MCF 10A (cell line): ENCODE measurements at places on chromosomes 16 and 17. TPM values are rescaled to one million over a fixed set of nuclear protein-coding genes. Genes with fewer than 3 reads are reported as not detected.

The SOST gene
- total RNA-seq, result not detected in 2 replicates

The TMC6 gene
- total RNA-seq, result 3.1 and 7.3 TPM in 2 replicates

The SECTM1 gene
- total RNA-seq, result 7.5 and 13.4 TPM in 2 replicates

The ATP6V0D1 gene
- total RNA-seq, result 50.5 and 50.7 TPM in 2 replicates

The DRC7 gene
- total RNA-seq, result not detected in 2 replicates

The FSCN2 gene
- 0.37 TPM in 1 of 2 replicates, not detected in the other for total RNA-seq

The IFT20 gene
- 29.3 and 38.3 TPM in 2 replicates for total RNA-seq

The ERN2 gene
- not detected in 2 replicates for total RNA-seq

The C1QTNF8 gene
- total RNA-seq, result not detected in 2 replicates

The LRRC46 gene
- 1.2 and 1.4 TPM in 2 replicates for total RNA-seq

The TBC1D16 gene
- total RNA-seq, result 21.1 and 26.5 TPM in 2 replicates

The SLC47A1 gene
- total RNA-seq, result 1.1 TPM in 1 of 2 replicates, not detected in the other

The KCNAB3 gene
- 4.2 and 10.0 TPM in 2 replicates for total RNA-seq

The HEATR9 gene
- not detected in 2 replicates for total RNA-seq

The TNK1 gene
- 6.4 and 8.0 TPM in 2 replicates for total RNA-seq

The CES2 gene
- total RNA-seq, result 65.7 and 68.7 TPM in 2 replicates

The CD300LG gene
- not detected in 2 replicates for total RNA-seq

The CCDC200 gene
- total RNA-seq, result not detected in 2 replicates

The LGALS9B gene
- total RNA-seq, result not detected in 2 replicates

The SLC35G6 gene
- not detected in 2 replicates for total RNA-seq

The COPRS gene
- total RNA-seq, result 41.2 and 46.8 TPM in 2 replicates

The CSF3 gene
- total RNA-seq, result 9.6 and 17.1 TPM in 2 replicates

The NRN1L gene
- 0.81 TPM in 1 of 2 replicates, not detected in the other for total RNA-seq

The TOX3 gene
- total RNA-seq, result not detected in 2 replicates

The CDH13 gene
- 49.3 and 55.2 TPM in 2 replicates for total RNA-seq

The TSPOAP1 gene
- total RNA-seq, result not detected in 2 replicates

The EMP2 gene
- 1.7 and 4.8 TPM in 2 replicates for total RNA-seq

The KCNH4 gene
- total RNA-seq, result not detected in 2 replicates

The DOC2A gene
- total RNA-seq, result 1.2 TPM in 2 replicates

The FOXF1 gene
- total RNA-seq, result not detected in 2 replicates

The NFE2L1 gene
- total RNA-seq, result 235 and 315 TPM in 2 replicates

The SLC13A2 gene
- not detected in 2 replicates for total RNA-seq

The OR2C1 gene
- total RNA-seq, result not detected in 2 replicates

The DNAAF1 gene
- total RNA-seq, result not detected in 2 replicates

The CACNA1G gene
- total RNA-seq, result not detected in 2 replicates

The CNTD1 gene
- total RNA-seq, result not detected in 2 replicates

The INCA1 gene
- total RNA-seq, result 0.44 and 0.49 TPM in 2 replicates

The PPP1R1B gene
- not detected in 2 replicates for total RNA-seq

The CLDN7 gene
- total RNA-seq, result 20.8 and 23.9 TPM in 2 replicates

The CDRT4 gene
- 11.3 and 19.6 TPM in 2 replicates for total RNA-seq

The ABI3 gene
- total RNA-seq, result not detected in 2 replicates

The GCGR gene
- total RNA-seq, result not detected in 2 replicates

The KRTAP3-1 gene
- not detected in 2 replicates for total RNA-seq

The UMOD gene
- not detected in 2 replicates for total RNA-seq

The TK1 gene
- 8.5 and 21.4 TPM in 2 replicates for total RNA-seq

The RNF157 gene
- total RNA-seq, result 0.17 and 0.44 TPM in 2 replicates
